ENCODE measurements at places on chromosomes 4 and X.
A peak's percentile ranks its signal among the peaks of the same experiment; 100 is the strongest.

DNA sequence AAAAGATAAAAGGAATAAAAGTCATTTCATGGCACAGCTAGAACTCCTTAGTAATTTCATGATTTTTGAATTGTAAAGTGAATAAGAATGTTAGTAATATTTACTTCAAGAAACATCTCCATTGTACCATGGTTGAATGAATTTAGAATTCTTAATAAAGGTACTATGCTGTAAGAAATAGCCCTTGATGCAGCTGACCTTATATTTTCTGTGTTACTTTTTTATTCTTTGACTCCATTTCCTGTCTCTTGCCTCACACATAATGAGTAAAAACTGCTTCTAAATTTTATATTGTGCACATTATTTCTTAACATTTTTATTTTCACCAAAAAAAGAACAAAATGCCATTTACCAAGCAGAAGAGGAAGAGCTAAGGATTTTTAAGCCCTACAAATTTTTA, 81.9 kb upstream of the PDHA2 start:
- DNase-seq: no peak

- DNase-seq: no peak
Measured at GRCh38 chrX:154775419-154776349, 13.0 kb downstream of the DKC1 start.

- no peak for DNase-seq
Measured at GRCh38 chr4:19831644-19832285, 419.9 kb upstream of the SLIT2 start.

- DNase-seq: no peak
Measured at GRCh38 chr4:63898961-63899360, 510.3 kb downstream of the TECRL start.

DNA sequence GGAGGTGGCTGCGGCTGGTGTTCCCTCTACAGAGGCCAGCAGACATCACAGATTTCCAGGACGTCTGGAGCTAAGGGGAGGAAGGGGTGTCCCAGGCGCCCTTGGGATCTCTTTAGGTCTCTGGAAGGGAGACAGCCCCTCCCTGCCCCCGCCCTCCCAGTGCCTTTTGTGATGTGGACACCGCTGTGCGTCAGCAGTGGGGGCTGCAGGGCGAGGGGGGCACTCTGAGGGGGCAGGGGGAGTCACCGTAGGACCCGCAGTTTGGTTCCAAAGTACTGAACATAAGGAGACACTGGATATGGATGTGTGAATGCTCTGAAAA, 25.6 kb upstream of the MXD4 start:
- DNase-seq: peak; percentile 37

DNA sequence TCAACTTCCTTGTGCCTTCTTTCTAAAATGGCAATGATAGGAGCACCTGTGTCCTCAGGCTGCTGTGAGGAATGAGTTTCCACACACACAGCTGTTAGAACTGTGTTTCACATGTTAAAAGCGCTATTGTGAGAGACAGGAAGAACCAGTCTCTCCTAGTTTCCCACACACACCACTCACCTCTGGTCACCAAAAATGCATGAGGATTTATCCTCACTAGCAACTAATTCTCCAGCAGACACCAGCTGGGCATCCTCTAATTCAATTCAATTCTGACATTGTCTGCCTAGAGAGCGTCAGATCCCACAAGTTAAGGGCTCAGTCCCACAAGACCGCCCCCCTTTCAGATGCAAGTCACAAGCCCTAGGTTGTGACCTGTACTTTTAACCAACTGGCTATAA, 29.0 kb upstream of the SLC2A9 start:
- no peak for DNase-seq

DNA sequence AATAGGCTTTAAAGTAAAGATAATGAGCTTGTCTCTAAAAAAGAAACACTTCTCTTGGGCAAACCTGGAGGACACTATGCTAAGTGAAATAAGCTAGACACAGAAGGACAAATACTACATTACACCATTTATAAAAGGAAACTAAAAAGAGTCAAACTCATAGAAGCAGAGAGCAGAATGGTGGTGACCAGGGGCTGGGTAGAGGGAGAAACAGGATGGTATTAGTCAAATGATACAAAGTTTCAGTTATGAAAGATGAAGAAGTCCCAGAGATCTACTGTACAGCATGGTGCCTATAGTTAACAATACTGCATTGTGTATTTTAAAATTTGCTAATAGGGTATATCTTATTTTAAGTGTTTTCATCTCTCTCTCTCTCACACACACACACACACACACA, 28.5 kb downstream of the ACSL4 start:
- no peak for DNase-seq

DNA sequence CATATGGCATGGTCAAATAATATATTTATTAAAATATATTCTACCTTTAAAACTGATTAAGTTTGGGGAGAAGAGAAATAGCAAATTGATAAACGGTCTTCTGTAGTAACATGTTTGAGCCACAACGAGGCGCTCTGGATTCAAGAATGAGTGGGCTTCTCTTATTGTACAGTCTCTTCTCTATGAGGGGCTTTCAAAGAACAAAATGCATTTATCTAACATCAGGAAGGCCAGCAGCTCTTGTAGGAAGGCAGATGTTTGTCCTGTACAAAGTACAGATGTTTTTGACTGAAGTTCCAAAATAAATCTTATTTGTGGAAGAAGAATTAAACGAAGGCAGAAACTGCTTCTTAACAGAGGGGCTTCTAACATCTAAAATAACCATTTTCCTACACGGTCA, 153.6 kb downstream of the RASL11B start:
- DNase-seq: peak; percentile 33

DNA sequence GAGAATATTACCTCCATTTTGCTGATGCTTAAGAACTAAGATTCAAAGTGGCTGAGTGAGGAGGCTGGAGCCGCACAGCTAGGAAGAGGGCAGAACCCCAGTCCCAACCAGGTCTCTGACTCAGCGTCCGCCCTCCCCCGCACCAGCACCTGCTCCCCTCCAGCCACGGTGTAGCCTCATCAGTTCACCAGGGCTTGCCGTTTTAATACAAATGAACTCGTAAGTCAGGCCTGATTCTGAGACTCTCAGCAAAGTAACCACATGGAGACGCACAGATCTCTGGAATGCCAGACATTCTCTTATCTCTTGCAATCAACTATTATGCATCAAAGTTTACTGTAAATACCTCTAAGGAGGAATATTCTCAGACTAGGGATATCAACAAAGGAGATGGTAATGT, 52.4 kb downstream of the ENPP6 start:
- no peak for DNase-seq

GRCh38 chr4:169398316-169398715, 127.6 kb upstream of the SH3RF1 start:
- no peak for DNase-seq

- no peak for DNase-seq
Measured at GRCh38 chr4:111717921-111718320, 427.3 kb upstream of the FAM241A start.

DNA sequence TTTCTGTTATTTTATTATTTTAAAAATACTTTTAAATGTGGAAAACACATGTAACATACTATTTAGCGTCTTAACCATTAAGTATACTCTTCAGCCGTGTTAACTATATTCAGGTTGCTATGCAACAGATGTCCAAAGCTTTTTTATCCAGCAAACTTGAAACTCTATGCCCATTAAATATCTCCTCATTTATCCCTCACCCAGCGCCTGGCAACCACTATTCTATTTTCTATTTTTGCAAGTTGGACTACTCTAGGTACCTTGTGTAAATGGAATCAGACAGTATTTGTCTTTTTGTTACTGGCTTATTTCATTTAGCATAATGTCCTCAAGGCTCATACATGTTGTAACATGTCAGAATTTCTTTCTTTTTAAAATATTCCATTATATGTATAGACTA, 174.6 kb downstream of the PCDH10 start:
- DNase-seq: no peak

GRCh38 chr4:173119818-173120217, 48.8 kb upstream of the GALNT7 start:
- no peak for DNase-seq

- no peak for DNase-seq
Measured at GRCh38 chrX:104565791-104566680, at the start of gene IL1RAPL2. Gene IL1RAPL2, plus strand, starts transcription at chrX:104566199.

DNA sequence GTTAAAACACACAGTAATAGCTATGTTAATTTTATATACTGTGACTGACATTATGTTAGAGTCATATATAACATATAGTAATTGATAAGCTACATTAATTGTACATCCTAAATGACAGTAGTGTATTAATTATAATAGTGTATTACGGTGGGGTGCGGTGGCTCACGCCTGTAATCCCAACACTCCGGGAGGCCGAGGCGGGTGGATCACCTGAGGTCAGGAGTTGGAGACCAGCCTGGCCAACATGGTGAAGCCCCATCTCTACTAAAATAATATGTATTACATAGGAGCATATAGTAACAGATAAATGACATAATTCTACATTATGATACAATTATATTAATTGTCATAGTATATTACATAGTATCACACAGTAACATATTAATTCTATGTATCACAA, 12.2 kb downstream of the ASMTL start:
- peak; percentile 19 for DNase-seq

DNA sequence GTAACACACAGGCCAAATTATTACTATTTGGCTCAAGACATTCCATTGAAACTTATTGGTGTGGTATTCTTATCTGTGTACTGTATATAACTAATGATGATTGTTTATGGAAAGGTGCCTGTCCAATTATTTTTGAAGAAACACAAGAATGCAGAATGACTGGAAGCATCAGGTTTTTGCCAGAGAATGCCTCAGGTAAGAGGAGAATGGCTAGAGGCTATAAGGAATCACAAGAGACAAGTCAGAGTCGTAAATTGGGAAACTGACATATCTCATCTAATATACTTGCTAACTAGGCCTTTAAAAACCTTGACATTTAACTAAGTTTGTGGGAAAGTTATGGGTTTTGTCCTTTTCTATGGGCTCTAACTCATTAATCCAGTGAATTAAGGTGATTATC, 69.3 kb upstream of the TTC29 start:
- DNase-seq: no peak

- peak; percentile 75 for DNase-seq
Measured at GRCh38 chr4:15779306-15779705, 1.2 kb downstream of the CD38 start.

- DNase-seq: peak; percentile 21
Measured at GRCh38 chr4:182871616-182872015, 45.6 kb downstream of the DCTD start.

GRCh38 chr4:170872794-170873193, 783.0 kb upstream of the AADAT start:
- DNase-seq: no peak

- no peak for DNase-seq
Measured at GRCh38 chr4:110152386-110152785, 46.0 kb downstream of the ELOVL6 start.

DNA sequence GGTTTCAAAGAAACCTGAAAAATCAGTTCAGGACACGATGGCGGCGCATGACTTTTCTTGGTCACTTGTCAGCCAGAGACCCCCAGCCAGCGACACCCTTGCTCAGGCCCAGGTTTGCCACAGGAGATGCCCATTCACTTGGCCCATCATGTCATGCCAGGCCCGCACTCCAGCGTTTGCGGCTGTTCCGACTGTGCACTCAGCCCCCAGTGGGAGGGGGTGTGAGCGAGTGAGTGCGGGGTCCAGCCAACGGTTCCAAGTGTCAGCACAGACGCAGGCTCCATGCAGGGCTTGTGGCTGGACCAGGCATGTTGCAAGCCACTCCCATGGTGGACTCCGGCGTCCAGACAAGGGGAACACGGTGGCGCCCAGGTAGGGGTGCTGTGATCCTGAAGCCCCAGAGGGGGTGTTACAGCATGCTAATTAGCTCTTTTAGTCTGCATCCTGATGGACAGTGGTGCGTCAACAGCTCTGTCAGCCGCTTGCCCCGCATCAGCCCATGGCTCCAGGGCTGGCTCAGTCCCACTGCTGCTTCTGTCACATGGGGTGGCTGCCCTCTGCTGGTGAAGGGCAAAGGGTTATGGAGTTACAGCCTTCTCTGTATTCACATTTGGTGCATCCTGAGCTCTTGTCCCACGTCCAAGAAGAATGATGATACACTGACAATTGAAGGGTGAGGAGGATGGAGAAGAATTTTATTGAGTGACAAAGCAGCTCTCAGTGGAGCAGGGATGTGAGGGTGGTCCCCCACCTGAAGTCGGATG, 3.7 kb upstream of the MAEA start:
- DNase-seq: no peak

GRCh38 chr4:139655116-139655515, 10.5 kb upstream of the MGST2 start:
- no peak for DNase-seq

DNA sequence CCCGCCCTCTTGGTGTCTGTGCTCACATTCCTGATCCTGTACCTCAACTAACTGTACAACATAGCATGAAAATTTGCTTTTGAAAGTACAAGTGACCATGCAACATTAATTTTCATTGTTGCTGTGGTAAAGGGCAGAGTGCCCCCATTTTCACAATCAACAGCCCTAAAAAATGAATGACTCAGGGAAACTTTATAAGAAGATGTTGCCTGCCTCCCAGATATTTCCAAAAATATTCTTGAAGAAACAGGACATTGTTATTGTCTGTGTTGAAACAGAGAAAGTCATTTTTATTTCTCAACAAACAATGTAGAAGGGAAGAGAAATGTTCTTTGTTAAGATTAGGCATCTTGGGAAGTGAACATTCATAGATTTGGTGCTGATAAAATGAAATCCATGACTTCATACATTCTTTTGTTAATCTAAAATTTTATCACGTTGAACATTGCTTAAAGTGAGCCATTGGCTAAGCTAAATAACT, 113.9 kb upstream of the ANXA3 start:
- DNase-seq: no peak

GRCh38 chr4:182562350-182562749, 319.1 kb downstream of the TENM3 start:
- DNase-seq: no peak

GRCh38 chr4:7761312-7761711, 178.3 kb downstream of the AFAP1 start:
- no peak for DNase-seq

GRCh38 chr4:8919651-8920288, 48.1 kb upstream of the HMX1 start:
- DNase-seq: peak; percentile 10

GRCh38 chr4:39699687-39700409, 1.9 kb downstream of the UBE2K start:
- no peak for DNase-seq

DNA sequence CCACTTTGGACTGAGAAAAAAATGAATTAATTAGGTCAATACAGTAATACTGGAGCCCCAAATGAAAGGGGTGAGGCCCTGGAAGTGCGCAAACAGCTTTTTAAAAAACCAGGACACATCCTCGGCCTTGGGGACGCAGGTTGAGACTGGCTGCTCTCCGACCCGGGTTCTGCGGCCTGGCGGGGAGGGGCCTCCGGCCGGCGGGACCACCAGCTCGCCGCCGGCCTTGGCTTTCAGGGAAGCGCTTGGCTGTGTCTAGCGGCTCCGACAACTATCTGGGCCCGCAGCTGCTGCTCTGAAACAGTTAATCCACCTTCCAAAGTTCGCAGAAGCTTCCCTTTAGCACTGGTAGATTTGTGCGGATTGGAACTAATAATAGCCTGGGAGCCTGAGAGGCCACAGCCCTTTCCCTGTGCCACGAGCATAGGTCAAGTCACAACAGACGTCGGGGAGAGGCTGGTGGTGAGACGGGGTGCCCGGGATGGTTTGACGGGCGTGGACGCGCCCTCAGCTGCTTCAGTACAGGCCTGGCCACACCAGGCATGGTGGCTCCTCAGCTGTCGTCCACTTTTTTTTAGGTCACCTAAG, 1.1 kb upstream of the SEL1L3 start:
- no peak for DNase-seq
